ENCODE measurements at places on chromosomes 16 and 17. TPM values are rescaled to one million over a fixed set of nuclear protein-coding genes. Genes with fewer than 3 reads are reported as not detected.
A peak's percentile ranks its signal among the peaks of the same experiment; 100 is the strongest.

GRCh38 chr17:50589095-50589705 is 28.7 kb downstream of the CACNA1G start:
- no peak for DNase-seq
- H3K27ac ChIP-seq, result peak overlapping the region; percentile 85
- H3K27me3 ChIP-seq, result peaks cover 11% of the 10 kb centered on the region
- peaks cover 16% of the 10 kb centered on the region for H3K4me1 ChIP-seq

Gene RHBDL1
- 3.5 TPM for total RNA-seq

GRCh38 chr17:38751144-38751807 is 1.3 kb upstream of the PSMB3 start:
- peaks cover 46% of the 10 kb centered on the region for H3K4me1 ChIP-seq
- H3K27ac ChIP-seq, result peak overlapping the region; percentile 42
- H3K36me3 ChIP-seq, result peaks cover 3% of the 10 kb centered on the region
- H3K4me3 ChIP-seq, result peak overlapping the region; percentile 93

DNA sequence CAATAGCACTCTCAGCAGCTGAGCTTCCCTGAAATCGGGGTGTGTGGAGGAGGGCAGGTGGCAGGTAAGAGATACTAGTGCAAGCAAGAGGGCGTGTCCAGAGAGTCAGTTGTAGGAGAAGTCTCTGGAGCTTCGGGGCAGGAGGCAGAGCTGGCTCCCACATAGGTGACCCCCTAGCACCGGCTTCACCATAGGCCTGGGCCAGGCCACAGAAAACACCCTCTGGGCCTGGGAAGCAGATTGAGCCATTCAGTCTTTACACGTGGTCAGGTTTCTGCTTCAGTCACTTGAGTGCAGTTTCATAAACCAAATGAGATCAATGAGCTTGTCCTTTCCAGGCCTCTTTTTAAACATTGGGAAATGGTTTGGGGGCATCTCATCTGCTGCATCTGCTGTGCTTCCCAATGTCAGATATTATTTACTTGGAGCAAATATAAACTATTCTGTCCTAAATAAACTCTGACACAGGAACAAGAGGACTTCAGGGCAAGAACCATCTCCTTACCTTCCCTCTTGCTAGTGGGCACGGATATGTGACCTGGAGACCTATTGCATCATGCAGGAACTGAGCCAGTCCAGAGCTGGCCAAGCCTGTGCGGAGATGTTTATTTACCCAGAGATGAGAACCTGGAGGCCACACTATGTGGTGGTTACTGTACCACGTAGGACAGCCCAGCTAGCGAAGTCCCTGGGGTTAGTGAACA is 16.1 kb downstream of the CCR7 start:
- peak overlapping the region; percentile 99 for H3K27ac ChIP-seq
- no peaks in the 10 kb centered on the region for H3K36me3 ChIP-seq
- H3K27me3 ChIP-seq, result no peaks in the 10 kb centered on the region
- H3K4me3 ChIP-seq, result no peak overlapping the region
- H3K4me1 ChIP-seq, result peaks cover 74% of the 10 kb centered on the region

- H3K4me1 ChIP-seq, result peaks cover 12% of the 10 kb centered on the region
- H3K36me3 ChIP-seq, result peaks cover 67% of the 10 kb centered on the region
- no peak overlapping the region for H3K4me3 ChIP-seq
- H3K27me3 ChIP-seq, result no peaks in the 10 kb centered on the region
Measured at GRCh38 chr17:8484465-8484864, 48.8 kb downstream of the NDEL1 start.

Gene NKD1
- 8.0 TPM for total RNA-seq

DNA sequence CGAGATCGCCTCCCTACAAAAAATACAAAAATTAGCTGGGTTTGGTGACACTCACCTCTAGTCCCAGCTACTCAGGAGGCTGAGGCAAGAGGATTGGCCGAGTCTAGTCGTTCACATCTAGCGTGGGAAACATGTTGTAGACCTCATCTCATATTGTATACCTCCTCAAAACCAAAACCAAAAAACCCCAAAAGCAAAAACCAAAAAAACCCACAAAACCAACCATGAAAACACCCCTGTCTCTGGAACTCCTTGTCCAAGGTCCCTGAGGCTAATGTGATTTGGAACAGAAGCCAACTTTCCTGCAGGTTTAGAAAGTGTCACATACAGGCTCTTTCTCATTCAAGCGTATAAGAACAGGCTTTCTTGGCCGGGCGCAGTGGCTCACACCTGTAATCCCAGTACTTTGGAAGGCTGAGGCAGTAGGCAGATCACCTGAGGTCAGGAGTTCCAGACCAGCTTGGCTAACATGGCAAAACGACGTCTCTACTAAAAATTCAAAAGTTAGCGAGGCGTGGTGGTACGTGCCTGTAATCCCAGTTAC is 29.0 kb downstream of the RAB11FIP3 start:
- H3K27ac ChIP-seq, result peak overlapping the region; percentile 8
- no peaks in the 10 kb centered on the region for H3K36me3 ChIP-seq
- no peak for DNase-seq
- H3K27me3 ChIP-seq, result no peaks in the 10 kb centered on the region
- H3K4me1 ChIP-seq, result peaks cover 33% of the 10 kb centered on the region
- H3K4me3 ChIP-seq, result no peak overlapping the region
